PC-9 (cell line): ENCODE measurements at places on chromosomes 2 and 18. TPM values are rescaled to one million over a fixed set of nuclear protein-coding genes. Genes with fewer than 3 reads are reported as not detected.
A peak's percentile ranks its signal among the peaks of the same experiment; 100 is the strongest.

DNA sequence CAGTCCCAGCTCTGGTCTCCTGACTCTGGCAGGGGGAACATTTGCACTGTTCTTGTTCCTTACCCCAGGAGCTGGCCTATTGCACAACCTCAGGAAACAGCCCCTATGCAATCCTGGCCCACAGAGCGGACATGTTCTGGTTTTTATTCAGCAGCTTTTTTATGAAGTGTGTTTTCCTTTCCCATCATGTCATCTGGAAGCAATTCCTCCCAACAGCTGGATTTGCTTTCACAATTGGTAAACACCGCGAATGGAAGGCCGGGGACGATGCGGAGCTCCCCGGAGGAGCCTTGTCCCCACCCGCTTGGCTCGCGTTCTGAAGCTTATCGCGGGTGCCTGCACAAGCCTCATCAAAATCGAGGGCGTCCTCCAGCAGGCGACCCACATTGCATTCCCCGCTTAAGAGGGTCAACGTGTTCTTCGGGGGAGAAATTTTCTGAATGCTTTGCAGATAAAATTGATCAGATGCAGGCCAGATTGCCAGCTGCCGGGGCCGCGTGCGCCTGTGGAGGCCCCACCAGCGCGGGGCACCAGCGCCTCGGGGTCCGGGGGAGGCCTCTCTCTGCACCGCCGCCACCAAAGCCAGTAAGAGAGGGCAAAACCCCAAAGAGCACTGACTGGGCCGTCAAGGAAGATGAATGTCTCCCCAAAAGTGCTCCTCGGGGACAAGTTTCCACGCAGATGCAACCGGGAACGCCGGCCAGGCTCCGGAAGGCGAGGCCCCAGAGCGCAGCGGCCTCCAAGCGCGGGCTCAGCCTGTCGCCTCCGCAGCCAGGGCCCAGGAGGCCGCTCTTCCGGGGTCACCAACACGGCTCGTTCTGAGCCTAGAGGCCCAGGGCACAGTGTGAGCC, 60.3 kb upstream of the SP3 start:
- H3K36me3 ChIP-seq = no peaks in the 10 kb centered on the region
- H3K4me1 ChIP-seq = 0 out of 2 replicates have a peak, but pooled peaks cover 5% of the 10 kb centered on the region
- no peak overlapping the region for H3K27ac ChIP-seq
- no peak overlapping the region for H3K4me3 ChIP-seq
- no peaks in the 10 kb centered on the region for H3K27me3 ChIP-seq
- no peak for DNase-seq

- H3K27me3 ChIP-seq = no peaks in the 10 kb centered on the region
- no peak overlapping the region for H3K4me3 ChIP-seq
- H3K27ac ChIP-seq = no peak overlapping the region
- H3K36me3 ChIP-seq = no peaks in the 10 kb centered on the region
- no peaks in the 10 kb centered on the region for H3K4me1 ChIP-seq
These were observed 324.5 kb upstream of the EPHA4 start for GRCh38 chr2:221896505-221897151.

GRCh38 chr2:113357071-113357470, 78.3 kb upstream of the PAX8 start:
- H3K4me1 ChIP-seq = peaks cover 22% of the 10 kb centered on the region
- H3K4me3 ChIP-seq = no peak overlapping the region
- no peak overlapping the region for H3K27ac ChIP-seq
- H3K36me3 ChIP-seq = no peaks in the 10 kb centered on the region

The PROKR1 gene
- total RNA-seq = not detected in 2 replicates

The BIN1 gene
- total RNA-seq = 87.5 and 95.6 TPM in 2 replicates

DNA sequence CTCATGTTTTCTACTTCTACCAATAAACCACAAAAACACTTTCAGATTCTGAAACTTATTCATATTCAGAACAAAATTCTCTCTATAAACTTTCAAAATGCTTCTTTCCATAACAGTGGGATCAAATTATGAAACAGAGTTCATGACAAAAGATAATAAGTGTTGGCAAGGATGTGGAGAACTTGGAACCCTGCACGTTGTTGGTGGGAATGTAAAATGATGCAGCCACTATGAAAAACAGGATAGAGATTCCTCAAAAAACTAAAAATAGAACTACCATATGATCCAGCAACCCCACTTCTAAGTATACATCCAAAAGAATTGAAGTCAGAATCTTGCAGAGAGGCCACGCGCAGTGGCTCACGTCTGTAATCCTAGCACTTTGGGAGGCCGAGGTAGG, 45.4 kb downstream of the GEMIN6 start:
- peaks cover 27% of the 10 kb centered on the region; the same call in 1 of the 2 replicates for H3K36me3 ChIP-seq
- H3K4me3 ChIP-seq = no peak overlapping the region
- no peaks in the 10 kb centered on the region for H3K27me3 ChIP-seq
- no peak for DNase-seq

DNA sequence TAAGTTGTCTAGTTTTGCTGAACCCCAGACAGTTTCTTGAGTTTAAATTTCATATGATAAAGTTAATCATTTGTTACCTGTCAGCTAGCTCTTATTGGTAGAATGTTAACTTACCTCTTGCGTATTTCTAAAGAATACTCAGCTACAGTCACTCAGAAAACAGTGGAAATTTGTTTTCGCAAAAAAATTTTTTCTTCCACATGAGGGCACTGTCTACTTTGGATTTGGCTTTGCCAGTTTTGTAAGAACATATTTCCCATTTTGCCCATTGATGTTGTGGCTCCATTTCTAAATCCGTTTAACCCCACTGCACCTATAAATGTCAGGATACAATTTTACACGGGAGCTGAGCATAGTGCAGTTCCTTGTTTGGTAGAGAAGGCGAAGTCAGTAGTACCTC, 19.1 kb upstream of the GCFC2 start:
- no peaks in the 10 kb centered on the region for H3K4me1 ChIP-seq
- no peaks in the 10 kb centered on the region for H3K36me3 ChIP-seq
- H3K27ac ChIP-seq = no peak overlapping the region
- H3K27me3 ChIP-seq = peaks cover 60% of the 10 kb centered on the region
- DNase-seq = no peak

DNA sequence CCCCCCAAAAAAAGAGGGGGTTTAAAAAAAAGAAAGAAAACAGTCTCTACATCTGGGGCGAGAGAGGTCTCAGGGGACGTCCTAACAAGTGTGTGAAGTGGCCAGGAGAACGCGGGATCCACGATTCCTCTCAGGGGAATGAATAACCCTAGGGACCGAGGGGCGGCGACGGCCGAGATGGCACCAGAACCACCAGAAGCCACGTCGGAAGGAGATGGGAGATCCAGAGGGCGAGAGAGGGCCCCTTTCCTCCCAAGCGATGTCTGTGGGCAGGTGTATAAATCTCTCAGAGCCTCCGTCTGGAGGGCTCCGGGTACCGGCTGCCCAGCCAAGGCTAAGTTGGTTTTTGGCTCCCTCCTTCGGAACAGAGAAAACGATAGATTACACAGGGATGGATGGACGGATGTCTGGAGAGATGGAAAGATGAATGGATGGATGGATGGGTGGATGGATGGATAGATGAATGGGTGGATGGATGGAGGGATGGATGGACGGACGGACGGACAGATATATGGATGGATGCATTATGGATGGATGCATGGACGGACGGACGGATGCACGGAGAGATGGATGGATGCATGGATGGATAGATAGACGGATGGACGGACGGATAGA, 1.7 kb downstream of the EPHA4 start:
- no peak overlapping the region for H3K27ac ChIP-seq
- 0 out of 2 replicates have a peak, but pooled peaks cover 11% of the 10 kb centered on the region for H3K36me3 ChIP-seq
- DNase-seq = no peak
- H3K4me1 ChIP-seq = peaks cover 15% of the 10 kb centered on the region

- H3K4me1 ChIP-seq = no peaks in the 10 kb centered on the region
- H3K27ac ChIP-seq = no peak overlapping the region
- no peaks in the 10 kb centered on the region for H3K36me3 ChIP-seq
- H3K4me3 ChIP-seq = no peak overlapping the region
- DNase-seq = no peak
- H3K27me3 ChIP-seq = no peaks in the 10 kb centered on the region
These were observed 128.5 kb downstream of the KCNE4 start for GRCh38 chr2:223180463-223180862.

DNA sequence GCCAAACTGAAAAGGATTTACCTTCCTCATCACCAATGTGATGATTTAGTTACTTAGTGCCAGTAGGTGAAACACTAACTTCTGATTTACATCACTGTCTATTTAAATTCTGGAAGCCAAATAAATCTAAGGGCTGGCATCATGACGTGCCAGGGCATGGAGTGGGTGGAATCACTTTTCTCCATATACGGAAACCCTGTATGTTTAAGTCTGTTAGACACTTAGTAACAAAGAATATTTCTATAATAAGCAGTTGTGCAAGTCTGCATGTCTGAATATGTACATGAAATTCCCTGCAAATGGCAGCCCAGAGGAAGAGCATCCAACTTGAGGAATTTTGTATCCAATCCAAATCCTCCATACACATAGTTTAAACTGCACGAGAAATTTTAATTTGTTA, 243.1 kb upstream of the SMAD7 start:
- no peak for DNase-seq
- H3K4me1 ChIP-seq = no peaks in the 10 kb centered on the region
- H3K36me3 ChIP-seq = no peaks in the 10 kb centered on the region
- no peak overlapping the region for H3K27ac ChIP-seq
- no peaks in the 10 kb centered on the region for H3K27me3 ChIP-seq
- H3K4me3 ChIP-seq = no peak overlapping the region

The C2orf66 gene
- 0.22 TPM in 1 of 2 replicates, not detected in the other for total RNA-seq

- peaks cover 41% of the 10 kb centered on the region for H3K4me1 ChIP-seq
- DNase-seq = peak; percentile 50
- peak overlapping the region; percentile 83 for H3K27ac ChIP-seq
- H3K27me3 ChIP-seq = no peaks in the 10 kb centered on the region
- peak overlapping the region; percentile 32; the same call in 1 of the 2 replicates for H3K4me3 ChIP-seq
These were observed 171.7 kb upstream of the HS6ST1 start for GRCh38 chr2:128490321-128490720.

- H3K27ac ChIP-seq = no peak overlapping the region
- H3K36me3 ChIP-seq = no peaks in the 10 kb centered on the region
- DNase-seq = no peak
- no peaks in the 10 kb centered on the region for H3K4me1 ChIP-seq
- no peak overlapping the region for H3K4me3 ChIP-seq
- no peaks in the 10 kb centered on the region for H3K27me3 ChIP-seq
These were observed 227.8 kb upstream of the RBBP8 start for GRCh38 chr18:22705328-22705727.

- no peak for DNase-seq
- no peaks in the 10 kb centered on the region for H3K27me3 ChIP-seq
- peaks cover 7% of the 10 kb centered on the region for H3K4me1 ChIP-seq
These were observed 84.0 kb downstream of the LIPG start for GRCh38 chr18:49645841-49646351.

The NFATC1 gene
- 2.6 and 2.9 TPM in 2 replicates for total RNA-seq

DNA sequence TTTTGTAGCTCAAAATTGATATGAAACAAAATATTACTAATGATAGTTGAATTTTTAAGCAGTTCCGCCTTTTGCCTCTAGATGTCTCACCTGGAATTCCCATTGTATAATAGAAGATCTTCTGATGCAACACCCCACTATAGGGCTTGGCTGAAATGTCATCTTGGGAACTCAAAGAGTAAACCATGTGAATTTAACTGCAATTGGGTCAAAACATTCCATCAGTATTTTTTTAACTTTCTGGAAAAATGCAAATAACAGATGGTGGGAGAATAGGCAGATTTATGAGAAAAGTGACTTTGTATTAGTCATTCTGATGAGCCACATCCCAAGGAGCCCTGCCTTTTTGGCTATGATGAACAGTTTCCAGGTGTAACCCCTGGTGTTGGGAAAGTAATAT, 489.9 kb downstream of the NYAP2 start:
- DNase-seq = peak; percentile 2
- H3K4me1 ChIP-seq = peaks cover 8% of the 10 kb centered on the region; the same call in 1 of the 2 replicates
- no peaks in the 10 kb centered on the region for H3K36me3 ChIP-seq
- H3K27ac ChIP-seq = peak overlapping the region; percentile 48
- no peak overlapping the region for H3K4me3 ChIP-seq

The DNMT3A gene
- total RNA-seq = 38.9 and 43.1 TPM in 2 replicates

- H3K27ac ChIP-seq = no peak overlapping the region
- no peak for DNase-seq
- H3K4me3 ChIP-seq = no peak overlapping the region
- no peaks in the 10 kb centered on the region for H3K36me3 ChIP-seq
These were observed 96.9 kb downstream of the TPO start for GRCh38 chr2:1510176-1510575.

GRCh38 chr2:209113026-209113425, 310.8 kb upstream of the MAP2 start:
- H3K4me1 ChIP-seq = no peaks in the 10 kb centered on the region
- no peaks in the 10 kb centered on the region for H3K27me3 ChIP-seq
- H3K27ac ChIP-seq = no peak overlapping the region
- H3K36me3 ChIP-seq = no peaks in the 10 kb centered on the region
- no peak for DNase-seq

- H3K27ac ChIP-seq = no peak overlapping the region
- H3K4me3 ChIP-seq = no peak overlapping the region
- H3K27me3 ChIP-seq = no peaks in the 10 kb centered on the region
- no peaks in the 10 kb centered on the region for H3K36me3 ChIP-seq
These were observed 114.4 kb downstream of the AGPS start for GRCh38 chr2:177506998-177507397.

The PAIP2B gene
- 5.4 and 6.1 TPM in 2 replicates for total RNA-seq

GRCh38 chr2:30488012-30488659, 41.1 kb downstream of the LCLAT1 start:
- DNase-seq = no peak
- H3K27me3 ChIP-seq = no peaks in the 10 kb centered on the region
- H3K36me3 ChIP-seq = no peaks in the 10 kb centered on the region
- H3K4me1 ChIP-seq = no peaks in the 10 kb centered on the region
- no peak overlapping the region for H3K4me3 ChIP-seq

GRCh38 chr2:64283641-64284361, 139.6 kb upstream of the PELI1 start:
- DNase-seq = no peak
- H3K27me3 ChIP-seq = no peaks in the 10 kb centered on the region
- H3K4me3 ChIP-seq = no peak overlapping the region
- no peak overlapping the region for H3K27ac ChIP-seq

The FIGN gene
- 3.1 and 7.4 TPM in 2 replicates for total RNA-seq

DNA sequence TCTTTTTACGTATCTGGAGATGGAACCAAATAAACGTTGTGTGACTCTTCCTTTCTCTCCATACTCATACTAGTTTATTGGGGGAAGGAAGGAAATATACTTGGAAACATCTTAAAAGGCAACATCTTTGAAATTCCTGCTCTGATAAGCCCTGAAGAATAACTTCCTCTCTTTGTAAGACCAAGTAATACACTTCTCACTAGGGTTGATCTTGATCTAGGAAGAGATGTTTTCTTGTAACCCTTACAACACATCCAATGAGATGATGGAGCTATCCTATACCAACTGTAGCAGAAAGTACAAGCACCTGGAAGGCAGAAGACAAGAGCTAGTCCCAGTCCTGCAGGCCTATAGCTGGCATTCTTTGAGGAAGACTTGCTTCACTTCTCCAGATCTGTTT, 2.0 kb downstream of the ANKRD44 start:
- no peaks in the 10 kb centered on the region for H3K27me3 ChIP-seq
- H3K4me1 ChIP-seq = peaks cover 11% of the 10 kb centered on the region; the same call in 1 of the 2 replicates
- H3K36me3 ChIP-seq = no peaks in the 10 kb centered on the region
- DNase-seq = no peak
- H3K27ac ChIP-seq = no peak overlapping the region
- H3K4me3 ChIP-seq = no peak overlapping the region

GRCh38 chr2:159211447-159212396, 74.8 kb downstream of the WDSUB1 start:
- H3K27ac ChIP-seq = no peak overlapping the region
- H3K36me3 ChIP-seq = no peaks in the 10 kb centered on the region
- no peak for DNase-seq
- no peaks in the 10 kb centered on the region for H3K27me3 ChIP-seq

- peak; percentile 34 for DNase-seq
- no peak overlapping the region for H3K27ac ChIP-seq
- no peaks in the 10 kb centered on the region for H3K36me3 ChIP-seq
- H3K27me3 ChIP-seq = no peaks in the 10 kb centered on the region
- H3K4me1 ChIP-seq = no peaks in the 10 kb centered on the region
- H3K4me3 ChIP-seq = no peak overlapping the region
These were observed 6.5 kb downstream of the STARD6 start for GRCh38 chr18:54351186-54351585.

- H3K4me1 ChIP-seq = peaks cover 20% of the 10 kb centered on the region
- H3K36me3 ChIP-seq = no peaks in the 10 kb centered on the region
- no peak for DNase-seq
These were observed 30.9 kb upstream of the EFEMP1 start for GRCh38 chr2:55954306-55955035.
